ENCODE measurements at places on chromosomes 1 and 21.
A peak's percentile ranks its signal among the peaks of the same experiment; 100 is the strongest.

DNA sequence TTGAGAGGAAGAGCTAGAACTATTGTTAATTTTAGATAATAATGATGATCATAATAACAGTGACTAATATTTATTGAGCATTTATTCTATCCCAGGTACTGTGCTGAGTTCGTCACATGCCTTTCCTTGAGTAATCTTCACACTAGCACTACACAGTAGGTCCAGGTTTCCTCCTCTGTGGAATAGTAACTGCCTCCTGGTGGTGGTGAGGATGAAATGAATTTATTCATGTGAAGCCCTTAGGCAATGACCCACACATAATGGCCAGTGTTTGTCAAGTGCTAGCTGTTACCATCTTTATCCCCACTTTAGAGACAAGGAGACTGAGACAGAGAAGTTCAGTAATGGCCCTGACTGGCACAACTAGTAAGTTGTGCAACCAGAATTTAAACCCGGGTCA, 5.9 kb downstream of the NIPAL3 start:
- no peak for DNase-seq

DNA sequence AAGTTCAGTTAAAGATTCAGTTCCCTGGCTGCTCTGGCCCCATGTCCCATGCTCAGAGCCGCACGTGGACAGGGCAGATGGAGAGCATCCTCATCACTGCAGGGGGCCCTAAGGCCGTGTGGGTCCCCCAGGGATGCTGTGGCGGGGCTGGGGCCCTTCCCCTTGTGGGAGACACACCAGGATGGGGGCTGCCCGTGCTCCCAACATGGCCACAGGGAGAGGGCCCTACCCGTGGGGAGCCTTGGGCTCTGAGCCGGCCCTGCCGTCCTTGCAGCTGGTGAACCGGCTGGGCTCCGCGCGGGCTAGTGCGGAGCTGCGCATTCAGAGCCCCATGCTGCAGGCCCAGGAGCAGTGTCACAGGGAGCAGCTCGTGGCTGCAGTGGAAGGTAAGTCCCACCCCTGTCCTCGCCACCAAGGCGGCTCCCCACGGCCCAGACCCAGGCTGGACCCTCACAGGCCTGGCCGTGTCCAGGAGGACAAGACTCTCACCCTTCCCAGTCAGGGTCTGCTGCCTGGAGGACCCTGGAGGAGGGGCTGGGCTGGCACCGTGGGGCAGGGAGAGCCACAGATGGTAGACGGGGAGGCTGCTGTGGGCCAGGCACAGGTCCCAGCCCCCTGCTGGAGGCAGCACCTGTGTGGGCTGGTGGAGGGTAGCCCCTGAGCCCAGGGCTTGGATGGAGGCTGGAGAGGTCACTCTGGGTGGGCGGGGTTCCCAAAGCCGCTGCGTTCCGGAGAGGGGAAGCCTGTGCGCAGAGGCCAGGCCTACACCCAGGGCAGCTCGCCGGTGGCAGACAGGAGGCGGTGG, 53.8 kb downstream of the TRIM11 start:
- DNase-seq, result no peak

GRCh38 chr1:62438163-62438562, 1.3 kb downstream of the USP1 start:
- no peak for DNase-seq

DNA sequence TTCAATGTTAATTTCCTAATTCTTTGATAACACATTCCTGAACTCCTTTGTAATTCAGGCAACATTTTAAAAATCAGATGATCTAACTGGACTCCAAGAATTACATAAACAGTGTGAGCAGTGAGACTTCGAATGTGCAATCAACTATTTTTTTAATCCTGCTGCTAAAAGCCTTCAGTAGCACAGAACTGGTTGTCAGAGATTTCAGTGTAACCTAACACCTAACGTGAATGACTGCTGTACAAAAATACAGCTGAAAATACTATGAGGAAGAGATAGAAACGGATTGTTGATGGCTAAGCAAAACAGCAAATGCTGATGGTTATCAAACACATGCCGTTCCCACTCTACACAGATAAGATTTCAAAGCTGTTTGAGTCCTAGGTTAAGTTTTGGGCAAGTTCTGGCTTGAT, 46.1 kb downstream of the APP start:
- peak; percentile 22 for DNase-seq

DNA sequence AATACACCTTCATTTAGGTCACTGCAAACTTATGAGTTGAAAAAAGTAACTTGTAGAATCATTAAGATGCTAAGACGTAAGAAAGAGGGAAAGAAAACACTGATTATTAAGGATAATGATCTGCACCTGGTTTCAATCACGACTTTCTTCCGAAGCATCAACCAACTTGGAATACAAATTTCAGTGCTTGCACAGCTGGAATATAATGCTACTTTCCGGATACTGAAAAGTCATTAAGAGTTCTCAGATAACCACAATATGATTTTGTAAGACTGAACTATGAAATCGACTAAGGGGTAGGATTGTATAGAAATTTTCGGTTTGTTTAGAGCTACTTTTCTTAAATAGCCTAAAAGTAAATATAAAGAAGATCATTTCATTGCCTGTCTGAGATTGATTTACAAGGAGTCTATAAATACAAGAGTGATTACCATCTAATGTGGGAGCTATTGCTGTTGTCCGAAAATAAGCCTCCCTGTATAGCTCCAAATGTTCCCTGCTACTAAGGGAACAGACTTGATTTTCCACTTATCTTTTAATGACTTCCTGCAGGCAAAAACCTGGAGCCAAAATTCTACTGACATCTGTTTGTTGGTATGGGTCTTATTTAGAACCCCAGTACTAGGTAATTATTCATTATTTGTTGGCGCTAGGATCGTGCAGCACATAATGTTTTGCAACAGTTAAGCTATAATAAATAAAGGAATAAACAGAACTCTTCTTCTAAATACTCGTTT, 673.3 kb downstream of the KCNT2 start:
- peak; percentile 2 for DNase-seq

DNA sequence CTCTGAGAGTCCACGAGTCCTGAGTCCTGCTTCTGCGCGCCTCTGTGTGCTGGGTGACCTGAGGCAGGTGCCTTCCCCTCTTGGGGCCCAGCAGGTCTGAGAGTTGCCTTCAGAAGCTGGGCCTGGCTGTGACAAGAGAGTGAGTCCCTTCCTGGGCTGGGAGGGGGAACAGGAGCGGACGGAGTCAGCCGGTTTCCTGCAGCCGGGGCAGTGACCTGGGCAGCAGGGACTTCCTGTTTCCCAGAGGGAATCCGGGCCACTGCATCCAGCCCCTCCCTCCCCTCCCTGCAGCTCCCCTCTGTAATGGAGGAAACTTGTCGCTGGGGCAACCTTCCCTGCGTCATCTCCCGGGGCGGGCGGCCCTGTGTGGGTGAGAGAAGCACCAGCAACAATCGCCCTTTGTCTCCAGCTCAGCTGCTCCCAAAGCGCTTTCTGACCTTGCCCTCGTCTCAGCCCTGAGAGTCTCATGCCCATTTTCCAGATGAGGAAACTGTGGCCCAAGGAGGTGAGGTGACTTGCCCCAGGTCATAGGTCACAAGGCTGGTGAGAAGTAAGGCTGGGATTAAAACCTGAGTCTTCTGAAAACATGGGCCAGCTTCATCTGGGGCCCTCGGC, 61.1 kb downstream of the SDC3 start:
- no peak for DNase-seq

DNA sequence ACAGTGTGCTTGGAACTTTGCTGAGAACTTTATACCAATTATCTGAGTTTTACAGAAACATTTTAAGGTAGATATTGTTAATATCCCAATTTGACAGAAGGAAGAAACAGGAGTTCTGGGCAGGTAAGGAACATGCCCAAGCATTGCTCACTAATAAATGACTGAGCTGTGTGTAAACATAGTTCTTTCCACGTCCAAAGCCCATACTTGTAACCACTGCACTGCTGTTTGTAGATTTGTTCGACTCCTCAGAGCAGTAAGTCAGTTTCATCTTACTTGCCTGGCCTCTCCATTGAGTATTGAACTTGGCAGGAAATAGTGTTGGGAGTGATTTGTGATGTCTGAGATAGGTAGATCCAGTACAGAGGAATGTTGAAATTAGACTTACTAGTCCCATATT, 335.1 kb downstream of the KIF26B start:
- DNase-seq, result no peak

- DNase-seq, result no peak
Observed at GRCh38 chr1:115753361-115753760, 15.2 kb downstream of the CASQ2 start.

DNA sequence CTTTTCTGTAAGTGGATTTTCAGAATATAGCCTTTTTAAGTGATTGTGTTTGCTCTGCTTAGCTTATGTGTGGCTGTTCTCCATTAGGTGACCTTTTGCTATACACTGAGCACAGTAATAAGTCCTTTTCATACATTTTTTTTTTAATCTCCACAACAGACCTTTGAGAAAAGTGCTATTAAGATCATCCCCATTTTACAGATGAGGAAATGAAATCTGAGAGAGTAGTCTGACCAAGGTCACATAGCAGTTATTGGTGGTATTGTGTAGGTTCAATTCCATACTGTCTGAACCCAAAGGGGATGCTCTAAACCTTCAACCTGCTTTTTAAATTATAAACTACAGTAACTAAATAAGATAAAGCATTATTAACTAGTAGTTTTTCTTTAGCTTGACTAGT, 1.7 kb downstream of the PRRC2C start:
- DNase-seq, result no peak

DNA sequence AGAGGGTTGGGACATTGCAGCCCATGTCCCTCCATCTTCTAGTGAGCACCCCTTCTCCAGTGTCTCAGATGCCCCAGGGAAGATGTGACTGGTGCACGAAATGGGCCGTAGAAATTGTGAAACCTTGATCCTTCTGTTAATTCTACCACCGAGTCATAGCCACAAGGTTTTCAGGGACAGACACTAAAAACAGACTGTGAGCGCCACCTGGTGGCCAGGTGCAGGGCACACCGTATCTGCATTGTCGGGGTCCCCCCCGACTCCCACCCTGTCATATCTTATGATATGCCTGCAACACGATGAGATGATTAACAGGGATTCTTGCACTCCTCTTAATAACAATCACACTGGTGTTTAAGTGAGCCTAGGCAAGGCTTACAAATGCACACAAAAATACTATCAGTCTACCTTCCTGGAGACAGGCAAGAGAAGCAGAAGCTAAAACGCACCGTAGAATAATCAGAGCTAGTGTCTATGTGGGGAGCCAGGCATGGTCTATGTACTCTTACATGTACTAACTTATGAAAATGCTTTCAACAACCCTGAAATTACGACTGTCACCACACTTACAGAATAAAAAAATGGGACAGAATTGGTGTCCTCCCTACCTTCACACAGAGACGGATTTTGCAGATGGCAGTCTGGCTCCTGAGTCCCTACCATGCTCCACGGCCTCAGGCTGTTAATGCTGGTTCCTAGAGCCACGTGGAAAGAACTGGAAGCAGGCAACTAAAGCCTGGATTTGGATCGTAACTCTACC, 57.9 kb downstream of the FHAD1 start:
- peak; percentile 11 for DNase-seq

DNA sequence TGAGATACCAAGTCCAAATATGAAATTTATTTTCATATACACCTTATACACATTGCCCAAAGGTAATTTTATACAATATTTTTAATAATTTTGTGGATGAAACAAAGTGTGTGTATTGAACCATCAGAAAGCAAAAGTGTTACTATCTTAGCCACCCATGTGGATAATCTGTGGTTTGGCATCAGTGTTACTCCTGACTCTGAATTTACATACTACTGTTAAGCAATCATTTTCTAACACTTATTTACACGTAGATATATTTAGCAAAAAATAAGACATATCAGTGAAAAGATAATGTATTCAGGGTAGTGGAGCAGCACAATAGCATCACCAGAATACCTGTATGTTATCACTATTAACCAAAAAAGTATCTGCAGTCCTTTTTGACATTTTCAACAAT, 23.8 kb downstream of the DENND2D start:
- no peak for DNase-seq

- DNase-seq, result peak; percentile 56
Observed at GRCh38 chr1:36223381-36223995, 755 bp upstream of the THRAP3 start.

DNA sequence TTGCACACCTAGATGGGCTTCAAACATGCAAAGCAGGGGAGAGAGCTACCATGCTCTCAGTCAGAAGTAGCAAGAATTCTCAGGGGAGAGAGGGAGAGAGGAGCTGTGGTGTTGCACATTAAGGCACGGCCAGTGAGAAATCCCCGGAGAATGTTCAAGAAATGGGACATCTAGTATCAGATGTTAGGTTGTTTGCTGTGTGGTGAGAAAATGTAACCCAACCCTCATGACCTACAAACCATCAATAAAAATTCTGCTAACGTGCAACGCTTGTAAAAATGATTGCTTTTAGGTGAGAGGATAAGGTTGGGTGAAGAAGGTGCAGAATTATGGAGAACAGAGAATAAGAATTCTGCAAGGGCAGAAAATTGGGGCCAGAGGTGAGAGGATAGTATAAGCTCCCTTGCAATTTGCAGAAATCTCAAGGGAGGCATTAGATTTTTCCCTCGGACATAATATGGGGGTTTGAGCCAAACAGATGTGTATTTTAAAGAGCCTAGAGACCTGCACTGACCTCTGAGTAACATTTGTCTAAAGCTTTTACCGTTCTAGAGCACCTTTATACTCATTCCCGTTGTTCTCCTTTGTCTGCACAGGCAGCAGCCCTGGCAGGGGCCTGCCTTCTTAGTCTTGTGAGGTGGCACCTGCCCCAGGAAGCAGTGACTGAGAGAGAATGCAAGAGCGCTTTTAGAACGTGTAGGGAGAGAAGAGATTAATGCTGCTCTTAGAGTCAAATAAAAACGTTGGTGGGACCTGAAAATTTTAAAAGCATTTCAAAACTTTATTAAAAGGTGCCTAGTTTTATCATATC, 25.4 kb upstream of the KIAA0040 start:
- DNase-seq, result no peak

- DNase-seq, result no peak
Observed at GRCh38 chr1:116491700-116492357, 79.0 kb downstream of the CD58 start.

DNA sequence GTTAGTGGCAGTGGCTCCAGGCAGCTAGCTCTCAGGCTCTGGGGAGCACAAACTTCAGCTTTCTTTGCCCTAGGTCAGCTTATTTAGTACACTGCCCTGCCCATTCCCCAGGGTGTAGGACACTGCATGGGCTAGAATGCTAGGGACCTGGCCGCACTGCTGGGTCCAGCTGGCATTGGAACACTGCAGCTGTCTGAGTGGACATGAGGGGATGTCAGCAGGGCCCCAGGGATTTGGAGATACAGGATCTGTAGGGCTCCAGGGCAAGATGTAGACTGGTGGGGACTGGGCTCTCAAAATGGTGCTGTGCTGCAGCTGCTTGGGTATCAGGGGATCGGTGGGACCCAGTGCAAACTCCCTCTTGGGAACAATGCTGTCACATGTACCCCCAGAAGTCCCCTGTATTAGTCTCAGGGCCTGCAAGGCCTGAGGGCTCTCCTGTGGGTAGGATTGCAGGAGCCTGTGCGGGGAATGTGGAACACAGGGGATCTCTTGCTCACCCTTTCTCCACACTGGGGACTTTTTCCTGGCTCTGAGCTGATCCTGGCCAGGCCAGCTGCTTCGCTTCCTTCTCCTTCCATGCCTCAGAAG, 25.2 kb upstream of the TTC22 start:
- DNase-seq, result no peak

GRCh38 chr21:42443876-42444744, 40.4 kb downstream of the UBASH3A start:
- DNase-seq, result no peak

Measured in fibroblast of upper back skin (primary cell).